ENCODE measurements at places on chromosomes 12 and 14.
A peak's percentile ranks its signal among the peaks of the same experiment; 100 is the strongest.

DNA sequence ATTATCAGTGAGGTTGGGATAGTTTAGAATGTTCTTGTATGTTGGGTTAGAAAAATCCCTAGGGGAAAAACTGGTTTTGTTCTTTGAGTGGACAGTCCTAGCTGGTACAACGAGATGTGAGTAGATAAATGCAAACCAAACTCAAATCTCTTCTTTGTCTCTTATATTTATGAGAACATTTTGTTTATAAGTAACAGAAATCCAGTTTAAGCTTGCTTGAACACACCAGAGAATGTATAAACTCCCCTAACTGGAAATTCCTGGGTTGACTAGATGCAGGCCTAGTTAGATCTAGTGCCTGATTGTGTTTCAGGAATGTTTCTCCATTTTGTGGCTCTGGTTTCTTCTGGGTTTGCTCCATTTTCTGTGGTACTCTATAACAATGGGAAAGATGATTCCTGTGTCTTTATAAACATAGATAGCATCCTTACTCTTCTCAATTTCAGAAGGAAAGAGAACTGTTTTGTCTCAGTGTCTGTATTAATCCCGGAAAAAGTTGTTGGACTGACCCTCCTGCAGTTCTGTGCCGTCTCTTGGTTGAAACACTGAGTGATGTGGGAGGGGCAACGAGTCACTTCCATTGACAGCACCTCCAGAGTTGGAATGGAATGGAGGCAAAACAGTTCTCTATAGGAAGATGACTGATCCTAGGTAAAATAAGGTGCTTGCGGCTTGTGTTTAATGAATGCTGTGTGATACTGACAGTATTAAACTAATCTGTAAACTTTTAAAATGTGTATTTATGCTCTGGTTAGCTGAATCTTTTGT lies 244.8 kb downstream of the TMTC2 start:
- DNase-seq, result no peak

GRCh38 chr12:22543246-22544037 lies 900 bp downstream of the C2CD5 start:
- DNase-seq, result no peak

DNA sequence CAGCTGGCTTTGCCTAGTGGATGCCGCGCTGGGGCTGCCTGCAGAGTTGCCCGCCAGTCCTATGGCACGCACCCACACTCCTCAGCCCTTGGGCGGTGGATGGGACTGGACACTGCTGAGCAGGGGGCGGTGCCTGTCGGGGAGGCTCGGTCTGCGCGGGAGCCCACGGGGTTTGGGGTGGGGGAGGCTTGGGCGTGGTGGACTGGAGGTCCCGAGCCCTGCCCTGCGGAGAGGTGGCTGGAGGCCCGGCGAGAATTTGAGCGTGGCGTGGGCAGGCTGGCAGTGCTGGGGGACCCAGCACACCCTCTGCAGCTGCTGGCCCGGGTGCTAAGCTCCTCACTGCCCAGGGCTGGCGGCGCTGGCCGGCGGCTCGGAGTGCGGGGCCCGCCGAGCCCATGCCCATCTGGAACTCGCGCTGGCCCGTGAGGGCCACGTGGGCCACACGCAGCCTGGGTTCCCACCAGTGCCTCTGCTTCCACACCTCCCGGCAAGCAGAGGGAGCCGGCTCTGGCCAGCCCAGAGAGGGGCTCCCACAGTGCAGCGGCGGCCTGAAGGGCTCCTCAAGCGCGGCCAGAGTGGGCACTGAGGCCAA lies 68.1 kb downstream of the ETNK1 start:
- no peak for DNase-seq

DNA sequence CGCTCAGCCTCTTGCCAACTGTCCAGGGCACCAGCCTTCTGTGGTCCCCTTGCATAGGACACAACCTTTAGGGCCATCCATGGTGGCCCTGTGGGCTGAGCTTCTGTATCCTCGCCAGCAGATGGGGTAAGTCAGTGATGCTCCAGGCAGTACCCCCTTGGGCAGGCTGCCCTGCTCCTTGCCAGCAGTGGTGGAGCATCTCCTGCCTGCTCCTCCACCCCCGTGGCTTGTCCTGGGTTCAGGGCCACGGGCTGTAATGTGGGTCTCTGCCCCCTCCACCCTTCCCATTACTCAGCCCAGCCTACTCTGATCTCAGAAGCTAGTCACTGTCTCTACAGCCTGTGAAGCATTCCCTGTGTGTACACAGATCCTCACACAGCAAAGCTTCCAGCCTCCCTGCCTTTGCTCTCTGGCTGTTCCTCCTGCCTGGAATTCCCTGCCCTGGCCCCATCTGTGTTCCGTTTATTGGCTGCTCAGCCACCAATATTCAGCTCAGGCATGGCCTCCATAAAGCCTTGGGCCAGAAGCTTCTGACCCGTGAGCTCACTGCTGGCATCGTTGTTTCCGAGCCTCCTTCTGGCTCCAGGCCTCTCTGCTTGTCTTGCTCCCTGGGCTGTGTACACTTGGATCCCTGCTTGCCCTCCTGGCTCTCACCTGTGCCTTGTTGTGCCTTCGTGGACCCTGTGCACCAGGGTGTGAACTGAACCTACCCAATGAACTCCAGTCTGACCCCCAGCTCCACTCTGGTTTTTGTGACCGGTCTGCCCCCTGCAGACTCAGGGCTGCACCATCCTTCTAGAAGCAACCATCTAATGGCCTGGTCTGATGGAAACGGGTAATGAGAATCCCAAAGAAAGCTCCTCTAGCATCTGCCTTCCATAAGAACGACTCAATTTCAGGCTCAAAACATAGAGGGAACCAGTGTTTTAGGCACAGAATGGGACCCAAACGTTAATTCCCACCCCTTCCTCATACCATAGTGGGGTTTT lies 177.0 kb upstream of the PRMT8 start:
- peak; percentile 64 for DNase-seq

DNA sequence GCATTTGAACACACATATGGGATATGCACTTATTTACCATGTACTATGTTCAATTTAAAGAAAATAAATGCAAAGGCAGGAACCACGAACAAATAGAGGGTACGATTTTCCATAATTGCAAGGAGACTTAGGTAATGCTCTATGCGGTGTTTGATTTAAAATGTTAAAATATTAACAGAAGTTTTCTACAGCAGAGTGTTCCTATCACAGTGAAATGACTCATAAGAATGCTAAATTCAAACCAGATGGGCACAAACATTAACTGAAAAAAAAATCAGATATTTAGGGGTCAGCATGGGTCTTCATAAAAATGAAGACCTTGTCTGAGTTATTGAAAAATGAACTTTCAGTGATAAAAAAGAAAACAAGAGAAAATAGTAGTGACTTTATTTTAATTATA lies 65.4 kb downstream of the LLPH start:
- no peak for DNase-seq

- DNase-seq, result no peak
Measured at GRCh38 chr14:77710364-77710763, 2.5 kb downstream of the SLIRP start.

GRCh38 chr14:59254911-59255545 lies 66.6 kb downstream of the DAAM1 start:
- DNase-seq, result no peak

- DNase-seq, result no peak
Measured at GRCh38 chr12:63876980-63877379, 32.5 kb downstream of the SRGAP1 start.

DNA sequence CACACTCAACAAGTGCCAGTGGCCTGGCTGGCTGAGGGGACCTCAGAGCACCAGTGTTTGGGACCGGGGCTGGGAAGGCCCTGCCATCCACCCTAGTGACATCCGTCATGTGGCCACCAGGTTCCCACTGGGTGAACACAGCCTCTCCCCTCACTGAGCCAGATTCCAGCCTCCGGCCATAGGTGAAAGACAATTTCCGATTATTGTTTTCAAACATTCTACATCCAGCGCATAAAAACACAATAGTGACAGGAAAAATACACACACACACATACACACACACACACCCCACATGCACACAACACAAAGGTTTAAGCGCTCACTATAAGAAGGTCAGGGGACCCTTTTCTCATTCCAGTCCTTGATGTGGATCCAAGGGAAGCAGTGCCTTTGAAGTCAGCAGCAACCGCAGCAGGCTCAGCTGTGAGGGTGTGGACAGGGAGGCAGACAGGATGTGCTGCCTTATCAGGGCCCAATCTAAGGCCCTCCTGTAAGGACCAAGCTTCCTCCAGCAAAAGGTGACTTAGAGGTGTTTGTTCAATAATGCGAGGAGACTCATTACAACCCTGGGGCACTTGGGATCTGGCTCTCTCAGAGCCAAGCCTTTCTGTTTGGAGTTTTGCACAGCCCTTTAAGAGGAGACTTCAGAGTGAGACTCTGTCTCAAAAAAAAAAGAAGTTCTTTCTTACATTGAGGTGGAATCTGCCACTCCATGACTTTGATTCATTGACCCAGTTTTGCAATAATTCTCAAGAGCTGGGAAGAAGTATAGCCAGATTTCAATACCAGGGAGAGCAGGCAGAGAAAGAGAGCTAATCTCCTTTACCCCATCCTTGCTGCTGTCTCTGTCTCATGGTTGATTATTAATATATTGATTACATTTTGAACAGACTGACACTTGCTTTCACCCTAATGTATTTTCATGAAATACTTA lies 227.8 kb downstream of the ZFP36L1 start:
- DNase-seq, result no peak

- no peak for DNase-seq
Measured at GRCh38 chr14:72679141-72679535, 214.8 kb downstream of the DPF3 start.

DNA sequence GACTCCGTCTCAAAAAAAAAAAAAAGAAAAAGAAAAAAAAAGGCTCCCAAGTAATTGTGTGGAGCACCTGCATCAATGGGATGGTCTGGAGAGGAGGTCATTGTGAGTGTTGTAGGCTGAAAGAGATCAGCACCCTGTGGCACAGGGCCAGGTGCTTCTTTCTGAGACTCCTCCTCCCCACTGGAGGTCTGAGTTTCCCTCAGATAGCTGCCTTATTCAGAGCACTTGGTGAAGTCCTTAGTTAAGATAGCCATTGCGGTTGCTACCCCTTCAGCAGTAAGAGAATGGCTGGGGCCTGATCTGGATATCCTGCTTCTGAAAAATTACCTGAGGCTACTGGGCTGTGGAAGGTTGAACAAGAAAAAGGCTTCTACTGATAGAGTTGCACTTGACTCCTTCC lies 69.8 kb downstream of the ANO6 start:
- DNase-seq, result no peak

DNA sequence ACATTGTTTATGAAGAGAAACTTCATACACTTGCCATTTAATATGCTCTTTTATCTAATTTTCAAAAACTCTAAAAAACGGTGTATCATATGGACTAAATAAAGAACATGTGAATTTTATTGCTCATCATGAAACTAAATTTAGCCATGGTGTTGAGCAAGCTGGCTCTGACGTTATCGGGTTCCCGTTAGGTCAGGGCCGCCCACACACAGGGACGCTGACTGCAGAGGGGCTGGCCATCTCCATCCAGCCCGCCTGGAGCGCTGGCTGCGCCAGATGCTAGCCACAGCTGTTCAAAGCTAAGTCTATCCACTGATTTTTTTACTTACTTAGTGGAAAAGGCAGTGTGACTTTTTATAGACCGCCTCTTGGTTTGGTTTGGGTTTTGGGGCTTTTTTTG lies 36.5 kb upstream of the DYNC1H1 start:
- no peak for DNase-seq

- DNase-seq, result no peak
Measured at GRCh38 chr14:22226381-22226780, 362.6 kb downstream of the DAD1 start.

DNA sequence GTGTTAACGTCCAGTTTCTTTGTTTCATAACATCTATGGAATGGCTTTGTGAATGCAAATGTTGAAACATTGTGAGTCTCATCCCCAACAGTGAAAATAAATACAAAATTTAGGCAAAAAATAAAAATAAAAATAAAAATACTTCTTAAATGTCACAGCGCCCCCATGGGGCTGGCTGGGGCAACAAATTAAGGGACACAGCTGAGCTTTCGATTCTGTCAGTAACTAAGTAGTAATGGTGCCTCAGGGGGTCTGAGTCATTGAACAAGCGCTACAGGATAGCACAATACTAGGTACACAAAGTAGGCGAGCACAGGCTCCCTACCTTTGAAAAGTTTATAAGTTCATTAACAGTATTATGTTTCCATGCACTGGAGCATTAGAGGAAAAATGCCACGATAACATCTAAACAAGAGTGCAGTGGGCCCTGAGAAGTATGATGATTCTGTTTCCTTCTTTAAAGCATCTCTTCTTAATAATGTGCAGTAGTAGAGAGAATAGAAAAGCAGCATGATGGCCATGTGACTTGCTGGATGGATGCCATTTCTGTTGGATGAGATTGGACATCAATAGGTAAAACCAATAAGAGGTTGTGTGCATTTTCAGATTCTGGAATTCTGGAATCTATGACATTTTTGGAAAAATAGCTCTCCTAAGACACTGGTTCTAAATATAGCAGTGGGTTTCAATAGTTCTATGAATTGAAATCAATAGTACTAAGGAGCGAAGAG lies 667.2 kb downstream of the DIO2 start:
- DNase-seq, result no peak

DNA sequence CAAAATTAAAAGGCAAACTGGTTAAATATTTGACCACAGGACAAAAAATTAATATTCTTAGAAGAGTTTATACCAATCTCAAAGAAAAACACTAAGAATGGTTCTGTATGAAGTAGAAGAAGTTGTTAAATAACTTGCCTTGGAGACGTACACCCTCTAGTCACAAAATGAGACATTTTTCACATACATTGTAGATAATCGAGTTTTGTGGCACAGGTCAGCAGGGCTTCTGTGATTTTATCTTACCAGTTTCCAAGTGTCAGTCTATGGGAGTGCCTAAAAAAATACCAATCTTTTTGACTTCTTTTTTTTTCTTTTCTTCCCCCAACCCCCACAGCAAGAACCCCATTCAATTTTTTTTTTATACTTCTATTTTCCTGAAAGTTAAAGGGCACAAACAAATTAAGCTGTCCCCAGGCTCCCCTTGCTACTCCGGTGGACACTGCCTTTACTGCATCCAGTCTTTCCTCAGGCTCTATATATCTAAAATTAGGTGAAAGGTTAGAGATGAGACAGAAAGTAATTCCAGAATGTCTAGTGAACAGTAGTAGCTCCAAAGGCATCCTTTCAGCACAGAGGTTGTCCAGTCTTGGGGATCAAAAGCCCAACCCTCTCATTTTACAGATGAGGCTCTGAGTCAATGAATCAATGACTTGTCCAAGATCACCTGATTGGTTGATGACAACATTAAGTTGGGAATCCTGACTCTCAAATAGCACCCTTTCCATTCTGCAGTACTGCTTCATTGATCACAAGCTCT lies 6.2 kb downstream of the LIMA1 start:
- DNase-seq, result no peak

- DNase-seq, result no peak
Measured at GRCh38 chr12:2575245-2575644, 219.5 kb upstream of the FKBP4 start.

- no peak for DNase-seq
Measured at GRCh38 chr12:49410818-49411217, 43.6 kb downstream of the SPATS2 start.

Data from activated CD8-positive, alpha-beta memory T cell treated with anti-CD3 and anti-CD28 coated beads for 24 hours (primary cell).